Substantia nigra (tissue), 51 donors: ENCODE measurements at places on chromosomes 1 and 21.

GRCh38 chr1:222893255-222893654, 78.4 kb downstream of the DISP1 start:
- no peak for DNase-seq

GRCh38 chr1:44532567-44532944, 127.5 kb downstream of the RNF220 start:
- no peak for DNase-seq

- no peak for DNase-seq
Measured at GRCh38 chr1:245752561-245752960, 597.8 kb downstream of the KIF26B start.

- no peak for DNase-seq
Measured at GRCh38 chr1:62405247-62405646, 31.6 kb upstream of the USP1 start.

- DNase-seq = no peak
Measured at GRCh38 chr1:114011796-114012195, 32.5 kb downstream of the OLFML3 start.

GRCh38 chr1:36652011-36652410, 169.3 kb upstream of the CSF3R start:
- DNase-seq = no peak

GRCh38 chr1:18778437-18778836, 81.0 kb downstream of the TAS1R2 start:
- DNase-seq = no peak
